ENCODE measurements at places on chromosomes 5 and 9.

- DNase-seq = no peak
Measured at GRCh38 chr5:103840600-103840999, 278.0 kb upstream of the NUDT12 start.

- peak; percentile 23 for DNase-seq
Measured at GRCh38 chr9:100346836-100347235, 5.9 kb downstream of the TEX10 start.

DNA sequence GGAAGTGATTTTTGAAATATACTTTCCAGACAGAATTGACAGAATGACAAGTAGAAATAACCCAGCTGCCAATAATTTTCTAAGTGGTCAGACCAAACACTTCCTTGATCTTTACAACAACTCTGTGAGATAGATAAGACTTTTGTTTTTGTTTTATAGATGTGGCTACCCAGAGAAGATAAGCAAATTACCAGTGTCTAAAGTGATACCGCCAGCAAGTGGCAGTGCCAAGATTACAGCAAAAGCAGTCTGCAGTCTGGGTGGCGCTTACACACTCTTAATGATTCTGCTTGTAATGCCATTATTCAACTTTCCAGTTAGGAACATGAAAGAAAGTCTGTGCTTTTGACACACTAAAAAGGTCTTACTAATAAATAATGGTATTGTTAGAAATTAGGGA lies 92.1 kb downstream of the HCN1 start:
- DNase-seq = no peak

DNA sequence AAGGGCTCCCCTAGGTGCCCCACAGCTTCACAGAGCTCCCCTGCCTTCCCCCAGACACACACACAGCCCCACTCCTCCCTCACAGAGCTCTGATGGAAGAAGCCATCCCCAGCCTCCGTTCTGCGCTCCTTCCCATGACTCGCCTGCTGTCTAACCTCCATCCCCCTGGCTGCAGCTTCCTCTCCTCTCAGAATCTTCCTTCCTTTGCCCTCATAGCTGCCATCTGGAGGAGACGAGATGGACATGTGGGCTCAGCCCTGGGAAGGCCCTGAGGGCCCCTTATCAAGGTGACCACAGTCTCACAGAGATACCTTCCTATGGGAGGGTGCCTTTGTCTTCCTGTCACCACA lies 94.3 kb downstream of the PCDH1 start:
- no peak for DNase-seq

DNA sequence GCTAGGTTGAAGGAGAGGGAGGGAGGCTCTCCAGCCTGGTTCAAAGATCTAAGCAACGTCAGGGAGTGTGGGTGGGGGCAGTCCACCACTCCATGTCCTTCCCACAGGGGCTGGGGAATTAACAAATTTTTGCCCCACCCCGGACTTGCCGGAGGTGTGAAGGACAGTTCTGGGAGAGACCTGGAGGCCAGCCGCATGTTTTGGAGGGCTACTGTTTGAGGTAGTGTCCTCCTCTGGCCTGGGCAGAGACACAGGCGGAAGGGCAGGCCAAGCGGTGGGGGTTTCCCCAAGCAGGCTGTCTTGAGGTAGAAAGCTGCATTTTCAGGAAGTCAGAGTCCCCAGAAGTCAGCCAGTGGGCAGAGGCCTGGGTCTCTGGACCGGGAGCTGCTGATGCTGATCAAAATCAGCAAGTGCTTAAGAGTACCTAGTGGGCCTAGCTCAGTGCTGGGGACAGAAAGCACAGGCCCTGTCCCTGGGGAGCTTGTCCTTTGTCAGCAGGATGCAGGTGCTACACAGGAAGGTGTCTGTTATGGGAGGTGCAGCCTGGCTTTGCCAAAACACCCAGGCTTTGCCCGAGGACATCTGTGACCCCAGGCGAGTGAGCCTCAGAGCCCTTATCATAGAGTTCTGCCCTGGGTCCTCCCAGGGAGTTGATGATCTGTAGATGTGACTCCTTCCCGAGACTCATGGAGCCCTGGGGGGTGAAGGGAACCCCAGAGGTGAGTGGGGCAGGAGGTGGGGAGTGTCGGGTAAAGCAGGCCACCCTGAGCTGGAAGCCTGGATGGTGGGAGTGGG lies 18.5 kb downstream of the JADE2 start:
- no peak for DNase-seq

- DNase-seq = peak; percentile 36
Measured at GRCh38 chr5:44862808-44863207, 54.1 kb downstream of the MRPS30 start.

DNA sequence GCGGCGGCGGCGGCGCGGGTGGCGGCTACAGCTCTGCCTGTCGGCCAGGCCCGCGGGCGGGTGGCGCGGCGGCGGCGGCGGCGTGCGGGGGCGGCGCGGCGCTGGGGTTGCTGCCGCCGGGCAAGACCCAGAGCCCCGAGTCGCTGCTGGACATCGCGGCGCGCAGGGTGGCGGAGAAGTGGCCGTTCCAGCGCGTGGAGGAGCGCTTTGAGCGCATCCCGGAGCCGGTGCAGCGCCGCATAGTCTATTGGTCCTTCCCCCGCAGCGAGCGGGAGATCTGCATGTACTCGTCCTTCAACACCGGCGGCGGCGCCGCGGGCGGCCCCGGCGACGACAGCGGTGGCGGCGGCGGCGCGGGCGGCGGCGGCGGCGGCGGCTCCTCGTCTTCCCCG lies 296 bp downstream of the ZSWIM6 start:
- DNase-seq = peak; percentile 26

GRCh38 chr9:29796291-29796952 lies 2223.1 kb upstream of the C9orf72 start:
- no peak for DNase-seq

- no peak for DNase-seq
Measured at GRCh38 chr5:73818357-73818756, 192.4 kb downstream of the ARHGEF28 start.

- no peak for DNase-seq
Measured at GRCh38 chr5:149445343-149445738, 66.2 kb upstream of the IL17B start.

- no peak for DNase-seq
Measured at GRCh38 chr9:2560180-2560579, 61.4 kb upstream of the VLDLR start.

DNA sequence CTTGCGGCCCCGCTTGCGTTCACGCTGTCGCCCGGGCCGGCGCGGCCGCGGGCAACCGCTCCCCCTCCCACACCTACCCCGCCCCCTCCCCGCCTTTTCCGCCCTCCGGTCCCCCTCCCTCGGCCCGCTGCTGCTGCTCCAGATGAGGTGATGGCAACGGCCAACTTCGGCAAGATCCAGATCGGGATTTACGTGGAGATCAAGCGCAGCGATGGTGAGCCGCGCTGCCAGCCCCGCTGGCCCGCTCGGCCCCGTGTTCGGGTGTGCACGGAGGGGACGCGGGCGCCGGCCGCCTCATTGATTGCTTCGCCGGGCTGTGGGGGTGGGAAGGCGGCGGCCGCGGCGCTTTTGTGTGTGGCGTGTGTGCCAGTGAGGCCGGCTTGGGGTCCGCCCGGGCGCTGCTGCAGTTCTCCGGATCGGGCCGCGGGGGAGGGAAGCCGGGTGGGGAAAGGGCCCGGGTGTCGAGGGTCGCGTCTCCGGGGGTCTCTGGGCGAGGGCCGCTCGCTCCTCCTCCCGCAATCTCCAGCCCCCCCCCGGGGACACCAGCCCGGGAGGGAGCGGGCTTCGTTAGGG lies 403 bp downstream of the KIF2A start:
- DNase-seq = no peak

- no peak for DNase-seq
Measured at GRCh38 chr5:123007182-123007581, 29.3 kb downstream of the PPIC start.

GRCh38 chr5:59673438-59674058 lies 220.0 kb downstream of the PDE4D start:
- DNase-seq = peak; percentile 59

DNA sequence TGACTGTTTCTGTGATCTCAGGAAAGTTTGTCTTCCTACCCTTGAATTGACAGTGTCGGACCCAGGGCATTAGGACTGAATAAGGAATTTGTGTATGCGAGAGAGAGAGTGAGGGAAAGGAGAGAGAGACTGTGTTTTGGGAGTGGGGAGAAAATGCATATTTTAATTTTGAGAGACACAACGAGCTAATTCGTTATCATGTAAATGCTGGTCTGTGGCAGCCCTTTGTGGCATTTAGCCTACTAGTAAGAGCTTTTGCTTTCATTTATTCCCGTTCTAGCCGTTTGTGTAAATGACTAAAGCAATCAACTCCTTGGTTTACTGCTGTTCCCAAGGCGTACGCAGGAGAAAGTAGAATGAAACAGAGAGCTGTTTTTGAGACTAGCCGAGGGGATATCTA lies 79.8 kb upstream of the MAMDC2 start:
- DNase-seq = no peak

GRCh38 chr9:38025166-38025565 lies 43.9 kb downstream of the SHB start:
- no peak for DNase-seq

- no peak for DNase-seq
Measured at GRCh38 chr5:24291916-24292315, 352.9 kb downstream of the CDH10 start.

DNA sequence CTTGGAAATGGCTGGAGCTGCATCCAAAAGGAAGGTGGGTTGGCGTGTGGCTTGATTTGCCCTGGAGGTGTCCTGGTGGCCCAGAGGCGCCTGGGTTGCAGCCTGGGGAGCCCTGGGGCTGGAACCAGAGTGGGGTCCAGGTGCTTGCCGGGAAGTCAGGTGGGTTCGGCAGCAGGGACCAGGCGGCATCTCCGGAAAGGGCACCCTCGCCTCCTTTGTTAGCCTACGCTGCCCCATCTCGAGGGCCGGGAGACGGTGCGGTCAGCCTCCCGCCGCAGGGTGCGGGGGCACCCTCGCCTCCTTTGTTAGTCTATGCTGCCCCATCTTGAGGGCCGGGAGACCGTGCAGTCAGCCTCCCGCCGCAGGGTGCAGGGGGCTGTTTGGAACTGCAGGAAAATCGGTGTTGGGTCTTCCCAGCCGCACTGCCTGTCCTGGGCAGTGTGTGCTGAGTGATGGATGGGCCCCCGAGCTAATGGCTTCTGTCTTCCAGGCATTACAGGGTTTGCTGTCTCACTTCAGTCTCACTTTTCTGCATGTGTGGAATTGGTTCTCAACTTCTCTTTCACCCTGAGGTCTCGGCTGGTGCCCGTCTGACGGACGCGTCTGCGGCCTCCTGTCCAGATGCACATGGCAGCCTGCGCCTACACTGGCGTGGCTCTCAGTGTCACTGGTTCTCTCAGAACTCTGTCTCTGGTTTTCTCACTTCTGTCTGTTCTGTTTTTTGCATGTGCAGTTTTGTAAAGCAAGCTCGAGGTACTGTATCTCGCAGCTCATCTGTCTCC lies 139.0 kb downstream of the CACNA1B start:
- no peak for DNase-seq

DNA sequence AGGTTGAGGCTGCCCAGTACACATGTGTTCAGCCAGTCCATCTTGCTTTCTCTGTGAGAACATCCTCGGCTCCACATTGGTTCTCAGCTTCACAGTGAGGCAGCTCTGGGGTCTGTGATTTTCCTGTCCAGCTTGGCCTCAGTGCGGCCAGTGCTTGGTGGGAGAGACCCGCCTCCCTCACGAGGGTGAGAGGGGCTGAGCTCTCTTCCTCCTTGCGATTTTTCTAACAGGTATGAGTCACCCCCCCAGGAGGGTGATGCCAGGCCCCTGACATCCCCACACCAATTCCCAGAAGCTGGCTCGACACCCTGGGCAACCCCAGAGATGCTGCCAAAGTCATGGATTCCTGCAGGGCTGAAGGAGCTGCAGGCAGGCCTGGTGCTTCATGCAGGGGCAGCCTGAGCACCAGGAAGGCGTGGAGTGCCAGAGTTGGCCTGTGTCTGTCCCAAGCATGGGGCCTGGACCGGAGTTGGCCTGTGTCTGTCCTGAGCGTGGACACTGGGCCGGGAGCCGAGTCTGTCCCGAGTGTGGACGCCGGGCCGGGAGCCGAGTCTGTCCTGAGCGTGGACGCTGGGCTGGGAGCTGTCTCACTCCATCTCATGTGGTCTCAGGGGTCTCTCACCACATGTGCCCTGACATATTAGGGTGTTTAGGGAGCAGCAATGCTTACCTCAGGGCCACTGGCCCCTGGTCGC lies 408.6 kb upstream of the IRX4 start:
- DNase-seq = no peak

DNA sequence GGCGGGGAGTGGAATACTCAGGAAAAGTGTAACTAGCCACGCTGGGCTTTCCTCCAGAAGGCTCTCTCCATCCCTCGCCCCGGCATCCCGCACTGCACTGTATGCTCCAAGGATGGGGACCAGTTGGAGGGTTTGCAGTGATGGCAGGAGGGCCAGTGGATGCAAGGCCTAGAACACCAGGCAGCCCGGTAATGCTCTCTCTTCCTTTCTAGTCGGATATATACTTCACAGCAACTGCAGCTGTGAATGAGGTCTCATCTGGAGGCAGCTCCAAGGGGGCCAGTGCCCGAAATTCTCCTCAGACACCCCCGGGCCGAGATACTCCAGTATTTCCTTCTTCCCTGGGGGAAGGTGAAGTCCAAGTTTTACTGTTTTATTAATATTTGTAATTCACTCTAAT lies 10.0 kb upstream of the SLC2A8 start:
- DNase-seq = no peak

DNA sequence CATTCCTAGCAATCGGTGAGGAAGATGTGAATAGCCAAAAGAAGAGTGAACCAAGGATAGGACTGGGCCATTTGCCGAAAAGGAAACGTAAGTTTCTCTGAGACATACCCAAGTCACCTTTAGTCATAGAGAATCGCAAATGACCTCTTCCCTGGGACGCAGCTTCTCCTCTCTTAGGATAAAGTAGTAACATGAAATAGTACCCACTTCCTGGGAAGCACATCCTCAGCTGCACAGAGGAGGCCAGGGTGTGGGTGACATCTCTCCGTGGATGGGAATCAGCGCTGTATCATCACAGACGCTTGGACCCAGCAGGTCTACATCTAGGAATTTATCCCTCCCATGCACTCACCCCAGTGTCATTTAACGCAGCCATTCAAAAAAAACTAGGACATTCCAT lies 120.9 kb upstream of the PHYKPL start:
- no peak for DNase-seq

DNA sequence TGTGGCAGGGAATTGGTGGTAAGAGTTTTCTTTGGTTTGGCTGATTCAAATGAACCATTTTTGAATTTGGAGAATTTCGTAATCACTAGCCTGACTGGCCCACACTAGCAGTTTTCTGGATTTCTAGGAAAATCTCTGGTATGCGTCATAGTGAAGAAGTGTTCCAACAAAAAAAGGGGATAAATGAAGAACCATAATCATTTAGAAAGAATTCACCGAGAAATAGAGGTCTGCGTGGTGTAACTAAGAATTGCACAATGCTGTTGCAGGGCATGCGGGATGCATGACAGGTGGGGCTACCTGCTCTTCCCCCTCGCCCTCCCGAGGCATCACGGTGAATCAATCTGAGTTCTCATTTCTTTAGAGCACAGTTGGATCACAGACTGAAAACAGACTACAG lies 232.3 kb upstream of the PAPPA start:
- DNase-seq = peak; percentile 68

- no peak for DNase-seq
Measured at GRCh38 chr9:89046832-89047231, 55.6 kb downstream of the S1PR3 start.

- peak; percentile 26 for DNase-seq
Measured at GRCh38 chr5:171629628-171630349, 155.8 kb upstream of the SMIM23 start.

All from MCF 10A (cell line).